ENCODE measurements at places on chromosomes 1 and 21.
A peak's percentile ranks its signal among the peaks of the same experiment; 100 is the strongest.

GRCh38 chr1:43991200-43991475, 261 bp upstream of the CCDC24 start:
- no peak for DNase-seq

DNA sequence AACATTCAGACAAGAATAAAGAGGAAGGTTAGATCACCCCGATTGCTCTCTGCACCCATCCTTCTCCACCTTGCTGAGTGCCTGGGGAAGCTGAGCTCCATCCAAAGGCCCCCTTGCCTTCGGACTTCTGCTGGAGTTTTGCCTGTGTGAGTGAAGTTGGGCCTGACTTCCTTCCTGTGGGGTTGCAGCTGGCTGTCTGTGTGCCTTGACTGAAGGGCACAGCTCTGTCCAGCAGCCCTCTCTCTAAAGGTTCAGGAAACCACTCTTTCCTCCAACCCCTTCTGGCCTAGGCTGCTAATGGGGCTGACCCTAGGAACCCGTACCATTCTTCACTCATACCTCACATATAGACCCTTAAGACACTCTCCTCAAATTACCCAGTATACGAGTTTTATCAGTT, 173.4 kb upstream of the HMCN1 start:
- no peak for DNase-seq

GRCh38 chr1:116460783-116461376, 87.8 kb downstream of the ATP1A1 start:
- no peak for DNase-seq

DNA sequence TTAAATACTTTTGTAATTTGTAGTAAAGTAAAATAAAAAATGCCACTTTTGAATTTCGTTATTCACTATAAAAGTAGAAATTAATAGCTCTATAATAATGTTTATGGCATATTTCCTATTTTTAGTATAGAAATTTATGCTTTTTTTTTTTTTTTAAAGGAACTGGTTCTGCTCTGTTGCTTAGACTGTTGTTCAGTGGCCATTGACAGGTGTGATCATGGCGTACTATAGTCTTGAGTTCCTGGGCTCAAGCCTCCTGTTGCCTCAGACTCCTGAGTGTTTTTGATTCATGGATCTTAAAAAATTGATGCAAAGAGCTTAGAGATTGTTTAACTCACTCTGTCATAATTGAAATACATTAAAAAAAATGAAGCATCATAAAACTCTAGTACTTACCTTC, 53.6 kb downstream of the RPS6KC1 start:
- no peak for DNase-seq

- no peak for DNase-seq
Observed at GRCh38 chr1:216221260-216221700, 202.0 kb downstream of the USH2A start.

DNA sequence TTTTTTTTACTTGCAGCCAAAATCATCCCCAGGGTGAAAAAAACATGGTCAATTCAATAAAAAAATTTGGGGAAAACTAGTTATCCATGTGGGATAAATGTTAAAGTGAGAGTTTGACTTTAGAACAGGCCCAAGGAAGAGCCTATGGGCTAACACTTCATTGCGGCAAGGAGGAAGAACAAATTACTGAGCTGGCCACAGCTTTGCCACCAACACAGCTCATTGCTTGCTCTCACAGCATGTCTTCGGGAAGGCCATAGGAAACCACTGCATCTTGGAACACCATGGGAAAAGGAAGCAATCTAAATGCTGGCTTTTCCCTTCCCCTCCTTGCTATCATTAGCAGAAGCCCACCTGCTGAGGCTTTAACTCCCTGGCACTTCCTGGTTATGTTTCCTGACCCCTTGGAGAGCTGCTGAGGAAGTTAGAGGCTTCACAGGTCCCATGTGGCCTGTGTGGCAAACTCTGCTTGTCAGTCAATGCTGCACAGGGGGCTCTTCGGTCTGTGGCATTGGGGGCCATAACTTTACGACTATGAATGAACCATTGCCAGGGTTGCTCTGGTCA, 86.0 kb downstream of the SLC25A24 start:
- no peak for DNase-seq

DNA sequence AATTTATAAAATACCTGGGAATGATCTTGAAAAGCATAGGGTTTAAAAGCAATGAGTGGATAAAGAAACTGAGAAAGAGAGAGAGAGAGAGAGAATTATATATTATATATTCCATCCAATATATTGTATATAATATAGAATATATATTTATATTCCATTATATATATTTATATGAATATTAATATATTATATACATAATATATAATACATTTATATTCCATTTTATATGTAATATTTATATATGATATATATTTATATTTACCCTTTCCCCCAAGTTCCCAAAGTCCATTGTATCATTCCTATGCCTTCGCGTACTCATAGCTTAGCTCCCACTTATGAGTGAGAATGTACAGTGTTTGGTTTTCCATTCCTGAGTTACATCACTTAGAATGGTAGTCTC, 69.9 kb upstream of the SLC35F3 start:
- DNase-seq: no peak

DNA sequence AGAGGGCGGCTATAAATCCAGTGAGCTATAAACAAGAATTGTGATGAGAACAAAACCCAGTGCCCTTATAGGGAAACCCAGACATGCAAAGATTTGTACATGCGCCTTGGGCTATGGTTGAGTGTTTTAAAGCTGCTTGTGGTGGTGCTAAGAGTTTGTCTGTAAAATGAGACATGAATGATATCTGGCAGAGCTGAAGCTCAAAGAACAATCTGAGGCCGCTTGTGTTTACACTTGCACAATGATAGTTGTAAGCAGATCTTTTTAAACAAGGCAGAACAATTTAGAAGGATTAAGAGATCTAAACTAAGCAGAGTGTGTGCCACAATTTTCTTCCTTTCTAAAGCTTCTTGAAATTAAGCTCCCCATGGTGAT, 80.4 kb upstream of the ADAMTS5 start:
- no peak for DNase-seq

DNA sequence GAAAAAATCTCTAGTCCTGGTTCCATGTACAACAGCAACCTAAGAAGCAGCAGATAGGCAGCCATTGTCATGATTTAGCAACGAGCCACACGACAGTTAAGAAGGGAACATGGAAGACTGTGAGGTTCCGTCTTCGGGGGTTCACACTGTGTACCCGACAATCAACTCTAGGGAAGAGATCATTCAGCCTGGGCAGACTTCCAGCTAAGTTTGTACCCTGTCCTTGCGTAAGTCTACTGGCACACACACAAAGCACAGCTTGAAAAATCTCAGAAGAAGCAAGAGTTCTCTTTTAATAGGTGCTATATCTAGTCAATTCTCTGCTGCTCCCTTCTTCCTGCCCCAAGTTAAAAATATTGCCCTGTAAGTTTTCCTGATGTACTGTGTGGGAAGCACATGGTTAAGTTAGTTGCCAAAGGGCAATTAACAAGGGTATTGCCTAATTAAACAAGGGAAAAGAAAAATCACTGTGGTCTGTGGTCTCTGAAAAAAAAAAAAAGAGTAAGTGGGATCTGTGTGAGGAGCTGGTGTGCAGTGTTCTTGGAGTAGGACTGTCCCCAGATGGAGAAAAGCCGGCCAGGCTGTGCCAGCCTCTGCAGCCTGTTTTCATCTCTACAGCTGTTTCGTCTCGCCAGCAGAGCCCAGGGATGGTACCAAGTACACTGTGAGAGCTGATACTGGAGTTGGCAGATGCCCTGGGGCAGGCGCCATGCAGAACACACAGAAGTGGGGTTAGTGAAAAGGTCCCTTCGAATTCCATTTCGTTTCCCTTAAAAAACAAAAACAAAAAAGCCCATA, 6.4 kb upstream of the MYBPHL start:
- no peak for DNase-seq

DNA sequence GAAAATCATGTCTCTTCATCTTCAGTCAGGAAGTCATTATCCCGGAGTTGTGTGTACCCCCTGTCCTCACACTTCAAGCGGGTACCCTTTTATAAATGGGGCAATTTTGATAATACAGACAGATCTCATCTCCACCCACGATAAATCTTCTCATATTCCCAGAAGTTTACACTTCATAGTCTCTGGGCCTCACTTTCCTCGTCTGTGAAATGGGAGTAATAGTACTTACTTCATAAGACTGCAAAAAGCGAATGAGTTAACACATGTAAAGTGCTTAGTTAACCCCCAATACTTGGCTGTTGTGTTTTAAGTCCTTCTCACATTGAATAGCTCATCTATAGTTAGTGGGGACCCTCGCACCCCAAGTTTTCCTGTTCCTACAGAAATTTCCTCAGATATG, 820 bp downstream of the NUP210L start:
- no peak for DNase-seq

GRCh38 chr1:196209983-196210382, 398.3 kb downstream of the KCNT2 start:
- DNase-seq: no peak

DNA sequence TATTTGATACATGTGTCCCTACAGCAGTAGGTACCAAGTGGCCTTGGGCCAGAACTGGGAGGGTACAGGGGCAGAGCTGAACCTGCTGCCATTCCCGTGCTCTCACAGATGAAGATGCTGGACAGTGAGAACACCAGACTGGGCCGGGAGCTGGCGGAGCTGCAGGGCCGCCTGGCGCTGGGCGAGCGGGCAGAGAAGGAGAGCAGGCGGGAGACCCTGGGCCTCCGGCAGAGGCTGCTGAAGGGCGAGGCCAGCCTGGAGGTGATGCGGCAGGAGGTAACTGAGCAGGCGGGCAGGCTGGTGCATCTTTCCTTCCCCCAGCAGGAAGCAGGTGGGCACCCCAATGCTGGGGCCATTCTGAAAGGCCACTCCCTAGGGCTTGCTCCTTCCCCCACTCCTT, 21.9 kb downstream of the MFAP2 start:
- DNase-seq: no peak

- no peak for DNase-seq
Observed at GRCh38 chr1:227521782-227522181, 41.6 kb upstream of the ZNF678 start.

- DNase-seq: no peak
Observed at GRCh38 chr1:7322912-7323311, 448.2 kb upstream of the VAMP3 start.

DNA sequence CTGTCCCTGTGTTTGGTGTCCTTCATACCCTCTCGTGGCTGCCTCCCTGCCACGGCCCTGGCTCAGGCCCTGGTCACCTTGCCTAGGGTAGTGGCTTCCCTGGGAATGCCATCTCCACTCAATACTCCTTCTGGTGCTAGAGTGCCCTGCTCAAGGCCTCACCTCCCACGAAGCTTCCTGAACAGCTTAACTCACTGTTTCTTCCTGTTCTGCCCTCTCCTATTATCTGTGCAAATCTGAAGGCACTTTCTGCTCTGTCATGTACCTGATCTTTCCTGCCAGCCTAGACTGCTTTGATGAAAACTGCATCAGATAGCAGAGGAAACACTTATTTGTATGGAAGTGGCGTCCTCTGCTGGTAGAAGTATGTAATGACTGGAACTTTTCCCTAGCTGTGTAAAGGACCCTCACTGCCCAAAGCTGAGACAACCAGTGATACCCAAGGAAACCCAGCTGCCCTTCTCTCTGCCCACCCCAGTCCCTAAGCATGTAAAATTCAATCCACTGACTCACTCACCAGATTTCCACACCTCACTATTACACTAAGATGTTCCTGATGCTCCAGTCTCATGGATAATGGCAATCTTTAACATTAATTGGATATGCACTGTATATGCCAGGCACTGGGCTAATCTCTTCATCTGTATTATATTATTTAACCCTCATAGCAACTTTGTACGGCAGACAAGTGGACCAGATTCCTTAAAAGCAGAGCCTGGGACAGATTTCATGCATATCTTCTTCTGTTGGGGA, 36.2 kb upstream of the BTG2 start:
- DNase-seq: peak; percentile 82

GRCh38 chr1:5967351-5968160, 24.7 kb downstream of the NPHP4 start:
- no peak for DNase-seq

GRCh38 chr21:33815143-33815707, 100.4 kb downstream of the ATP5PO start:
- DNase-seq: no peak

DNA sequence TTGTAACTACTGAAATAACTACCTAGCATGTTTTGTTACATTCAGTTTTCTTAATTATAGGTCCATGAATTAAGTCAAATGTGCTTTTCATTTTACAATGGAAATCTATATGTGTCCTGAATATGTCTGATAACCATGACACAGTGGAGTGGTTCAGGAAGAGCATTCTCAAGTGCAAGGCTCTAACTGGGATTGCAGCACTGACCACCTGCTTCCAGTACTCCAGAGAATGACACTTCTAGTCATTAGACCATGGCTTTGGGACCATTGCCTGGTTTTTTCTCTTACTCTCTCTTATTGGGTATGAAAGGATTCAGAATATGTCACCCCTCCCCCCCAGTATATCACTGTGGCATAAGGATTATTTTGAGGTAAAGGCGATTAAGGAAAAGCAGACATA, 204.9 kb upstream of the CACYBP start:
- DNase-seq: no peak

GRCh38 chr1:163959622-163960021, 599.4 kb upstream of the PBX1 start:
- no peak for DNase-seq

- DNase-seq: no peak
Observed at GRCh38 chr1:231274119-231274825, 33.3 kb downstream of the GNPAT start.

DNA sequence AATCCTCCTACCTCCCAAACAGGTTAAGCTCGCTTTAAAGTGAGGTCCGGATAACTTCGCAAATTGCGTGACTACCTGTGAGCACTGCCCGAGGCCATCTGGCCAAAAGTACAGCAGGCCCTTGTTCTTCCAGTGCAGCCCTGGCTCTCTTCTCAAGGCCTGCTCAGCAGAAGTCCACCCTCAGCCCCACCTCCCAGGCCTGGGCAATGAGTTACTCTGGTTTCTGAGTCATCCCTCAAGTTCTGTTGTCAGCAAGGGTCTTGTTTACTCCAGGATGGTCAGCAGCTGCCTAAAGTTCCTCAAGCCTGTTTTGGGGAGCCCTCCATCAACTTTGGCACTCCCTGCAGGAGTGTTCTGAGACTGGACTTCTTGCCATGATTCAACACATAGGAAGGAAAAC, 101.7 kb downstream of the BCAR3 start:
- DNase-seq: no peak

- DNase-seq: no peak
Observed at GRCh38 chr1:166089804-166090203, 77.0 kb downstream of the FAM78B start.

DNA sequence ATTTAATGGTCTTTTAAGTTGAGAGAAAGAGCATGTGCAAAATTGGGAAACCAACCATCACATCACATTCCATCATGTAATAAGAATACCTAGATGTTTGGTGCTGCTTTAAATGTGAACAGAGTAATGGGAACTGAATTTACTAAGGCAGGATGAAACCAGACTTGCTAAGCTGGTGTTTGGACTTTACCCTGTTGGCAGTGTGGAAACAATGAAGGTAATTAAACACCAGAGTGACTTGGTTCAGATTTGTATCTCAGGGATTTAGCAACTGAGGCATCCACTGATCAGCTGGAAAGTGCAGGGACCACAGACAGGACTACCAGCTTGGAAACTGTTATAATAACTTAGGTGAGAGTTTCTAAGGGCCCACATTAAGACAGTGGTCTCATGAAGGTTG, 263.4 kb downstream of the OLFM3 start:
- DNase-seq: no peak
